ENCODE measurements at places on chromosomes 2 and 18.

DNA sequence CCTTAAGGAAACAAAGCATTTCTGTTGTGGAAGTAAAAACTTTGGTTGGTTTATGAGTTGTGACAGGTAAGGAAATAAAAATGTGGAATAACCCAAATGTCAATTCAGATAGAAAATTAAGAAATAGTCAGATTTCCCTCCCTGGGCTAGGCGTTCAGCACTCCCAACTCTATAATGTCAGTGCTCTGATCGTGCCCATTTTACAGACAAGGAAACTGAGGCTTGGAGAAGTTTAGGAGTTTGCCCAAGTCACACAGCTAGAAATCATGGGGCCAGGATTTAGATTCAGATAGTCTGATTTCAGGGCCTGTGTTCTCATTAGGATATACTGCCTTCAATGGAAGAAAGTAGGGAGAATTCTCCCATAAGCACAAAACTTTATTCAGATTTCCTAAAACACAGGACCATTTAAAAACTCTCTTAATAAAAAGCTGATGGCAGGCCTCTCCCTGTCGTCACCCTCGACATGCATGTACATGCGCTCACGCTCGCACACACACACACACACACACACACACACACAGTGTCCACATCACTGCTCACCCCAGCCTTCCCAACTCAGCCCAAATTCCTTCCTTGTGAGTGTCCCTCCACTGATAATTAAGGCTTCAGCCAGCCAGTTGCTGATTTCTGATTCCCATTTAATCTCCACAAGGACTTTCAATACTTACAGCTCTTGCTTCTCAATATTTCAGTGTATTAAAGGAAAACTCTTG lies 49.1 kb upstream of the SLC14A2 start:
- no peaks in the 10 kb centered on the region for H3K36me3 ChIP-seq
- no peak overlapping the region for H3K4me3 ChIP-seq
- H3K27ac ChIP-seq, result no peak overlapping the region
- no peaks in the 10 kb centered on the region for H3K27me3 ChIP-seq

- no peak overlapping the region for H3K27ac ChIP-seq
- H3K36me3 ChIP-seq, result no peaks in the 10 kb centered on the region
- H3K27me3 ChIP-seq, result peaks cover 4% of the 10 kb centered on the region
- no peaks in the 10 kb centered on the region for H3K4me1 ChIP-seq
Measured at GRCh38 chr2:172293952-172294351, 133.4 kb upstream of the ITGA6 start.

DNA sequence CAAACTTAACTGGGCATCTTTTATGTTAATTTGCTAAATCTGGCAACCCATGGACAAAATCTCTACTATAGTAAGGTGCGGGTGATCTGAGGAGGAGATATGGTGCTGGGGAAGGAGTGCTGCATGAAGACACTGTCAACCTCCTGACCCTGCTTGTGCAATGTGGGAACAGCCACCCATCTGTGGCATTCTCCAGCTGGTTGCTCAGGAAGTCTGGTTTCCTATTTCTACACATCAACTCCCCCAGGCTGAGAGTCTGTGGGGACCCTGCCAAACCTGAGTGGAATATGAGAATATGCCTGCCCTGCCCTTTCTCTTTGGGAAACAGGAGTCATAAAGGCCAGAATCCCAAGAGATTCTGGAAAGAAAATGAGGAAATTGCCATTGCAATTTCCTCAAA lies 60.1 kb upstream of the PAX3 start:
- H3K27me3 ChIP-seq, result no peaks in the 10 kb centered on the region
- H3K27ac ChIP-seq, result no peak overlapping the region
- no peak overlapping the region for H3K4me3 ChIP-seq
- no peaks in the 10 kb centered on the region for H3K4me1 ChIP-seq
- no peak for DNase-seq

- H3K27me3 ChIP-seq, result no peaks in the 10 kb centered on the region
- no peak for DNase-seq
- H3K4me3 ChIP-seq, result no peak overlapping the region
- peaks cover 48% of the 10 kb centered on the region for H3K4me1 ChIP-seq
Measured at GRCh38 chr2:12722447-12723316, 5.9 kb downstream of the TRIB2 start.

GRCh38 chr2:107592280-107592624 lies 234.4 kb upstream of the RGPD4 start:
- DNase-seq, result no peak
- H3K4me1 ChIP-seq, result no peaks in the 10 kb centered on the region
- H3K36me3 ChIP-seq, result no peaks in the 10 kb centered on the region

DNA sequence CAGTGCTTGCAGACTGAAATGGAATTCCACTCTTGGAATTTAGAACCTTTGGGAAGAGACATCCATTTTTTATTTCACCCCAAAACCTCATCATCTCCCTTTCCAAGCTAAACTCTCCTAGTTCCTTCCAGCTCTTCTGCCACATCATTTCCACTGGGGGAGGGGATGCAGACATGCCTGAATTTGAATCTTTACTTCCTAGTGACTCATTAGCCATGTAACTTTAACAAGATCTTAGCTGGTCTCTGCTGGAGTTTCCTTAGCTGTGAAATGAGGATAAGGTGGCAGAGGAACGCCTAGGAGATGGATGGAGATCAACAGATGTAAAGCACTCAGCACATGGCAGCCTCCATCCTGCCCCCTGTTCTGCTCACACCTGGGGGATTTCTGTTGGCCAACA lies 266.8 kb downstream of the EN1 start:
- DNase-seq, result no peak
- no peak overlapping the region for H3K27ac ChIP-seq
- no peak overlapping the region for H3K4me3 ChIP-seq
- H3K4me1 ChIP-seq, result no peaks in the 10 kb centered on the region
- no peaks in the 10 kb centered on the region for H3K27me3 ChIP-seq
- H3K36me3 ChIP-seq, result no peaks in the 10 kb centered on the region

DNA sequence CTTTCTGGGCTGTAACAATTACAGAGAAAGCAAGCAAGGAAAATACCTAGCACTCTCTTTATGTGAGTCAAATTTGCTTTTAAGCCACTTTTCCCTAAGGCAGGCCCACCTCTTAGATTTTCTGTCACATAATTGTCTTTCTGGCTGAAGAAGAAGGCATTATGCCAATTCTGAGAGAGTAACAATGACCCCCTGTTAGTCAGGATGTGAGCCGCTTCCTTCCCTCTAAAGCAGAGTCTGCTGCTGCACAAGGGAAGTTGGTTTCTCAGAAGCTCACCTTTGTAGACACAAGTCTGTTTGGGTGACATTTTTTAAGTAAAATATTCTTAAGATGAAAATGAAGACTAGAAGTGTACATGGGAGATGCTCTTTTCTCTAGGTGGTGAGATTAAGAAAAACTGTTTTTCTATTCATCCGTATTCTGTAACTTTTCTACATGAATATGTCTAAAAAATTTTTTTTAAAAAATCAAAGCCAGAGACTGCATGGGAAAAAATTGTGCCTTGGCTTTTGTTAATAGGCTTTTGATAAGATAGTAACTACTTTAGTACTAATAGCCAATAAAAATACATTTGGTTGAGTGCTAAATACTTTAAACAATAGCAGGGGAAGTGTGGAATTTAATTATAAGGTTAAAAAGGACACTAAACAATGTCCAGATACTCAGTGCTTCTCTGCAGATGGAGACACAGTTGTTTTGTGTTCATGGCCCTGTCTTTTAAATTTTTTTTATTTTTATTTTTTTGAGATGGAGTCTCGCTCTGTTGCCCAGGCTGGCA lies 33.4 kb upstream of the VPS54 start:
- no peak overlapping the region for H3K4me3 ChIP-seq
- no peaks in the 10 kb centered on the region for H3K27me3 ChIP-seq
- no peaks in the 10 kb centered on the region for H3K36me3 ChIP-seq
- no peak overlapping the region for H3K27ac ChIP-seq
